Lower lobe of right lung (tissue), 2 donors: ENCODE measurements at places on chromosomes 5 and 9. TPM values are rescaled to one million over a fixed set of nuclear protein-coding genes. Genes with fewer than 3 reads are reported as not detected.

GRCh38 chr5:117336208-117336607 lies 761.6 kb upstream of the SEMA6A start:
- DNase-seq, result no peak
- no peaks in the 10 kb centered on the region for H3K27me3 ChIP-seq
- H3K36me3 ChIP-seq, result no peaks in the 10 kb centered on the region
- no peak overlapping the region for H3K27ac ChIP-seq

Gene PCDHB4
- total RNA-seq, result 2.2 TPM

DNA sequence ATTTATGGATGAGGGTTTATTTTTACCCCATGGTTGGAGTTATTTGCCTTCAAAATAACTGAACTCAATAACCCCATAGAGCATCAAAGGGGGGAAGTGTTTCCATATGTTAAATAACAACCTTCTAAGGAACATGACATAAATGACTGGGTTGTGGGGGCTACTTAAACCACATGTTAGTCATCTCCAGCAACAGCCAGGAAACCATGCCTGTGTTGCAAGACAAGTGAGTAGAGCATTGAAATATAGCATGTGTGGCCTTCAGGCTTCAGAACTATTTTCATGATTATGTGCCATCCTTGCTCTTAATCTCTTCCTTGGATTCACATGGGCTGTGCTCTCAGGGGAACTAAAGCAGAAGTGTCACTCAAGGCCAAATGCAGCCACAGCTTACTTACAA lies 431.2 kb downstream of the AGTPBP1 start:
- H3K36me3 ChIP-seq, result no peaks in the 10 kb centered on the region
- no peak overlapping the region for H3K27ac ChIP-seq

DNA sequence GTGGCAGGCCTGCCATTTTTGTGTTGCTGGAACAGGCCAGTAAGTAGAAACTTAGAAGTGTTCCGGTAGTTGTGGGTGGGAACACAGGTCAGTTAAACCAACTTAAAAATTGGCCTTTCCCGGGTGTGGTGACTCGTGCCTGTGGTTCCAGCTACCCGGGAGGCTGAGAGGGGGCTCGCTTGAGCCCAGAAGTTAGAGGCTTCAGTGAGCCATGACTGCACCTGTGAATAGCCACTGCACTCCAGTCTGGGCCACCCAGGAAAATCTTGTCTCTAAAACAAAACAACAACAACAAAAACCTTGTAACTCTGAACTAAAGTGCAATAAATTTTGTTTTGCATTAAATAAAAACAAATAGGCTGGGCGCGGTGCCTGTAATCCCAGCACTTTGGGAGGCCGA lies 1.4 kb upstream of the NHP2 start:
- H3K36me3 ChIP-seq, result peaks cover 15% of the 10 kb centered on the region
- no peak overlapping the region for H3K27ac ChIP-seq
- no peaks in the 10 kb centered on the region for H3K27me3 ChIP-seq
- no peak overlapping the region for H3K4me3 ChIP-seq
- H3K4me1 ChIP-seq, result peaks cover 26% of the 10 kb centered on the region
- DNase-seq, result no peak

GRCh38 chr9:129687391-129687790 lies 21.9 kb downstream of the PRRX2 start:
- DNase-seq, result no peak
- no peaks in the 10 kb centered on the region for H3K4me1 ChIP-seq
- H3K27ac ChIP-seq, result no peak overlapping the region
- H3K36me3 ChIP-seq, result no peaks in the 10 kb centered on the region

Gene NOTCH1
- 91.4 TPM for total RNA-seq
